OCI-LY7 (cell line): ENCODE measurements at places on chromosomes 16 and 17. TPM values are rescaled to one million over a fixed set of nuclear protein-coding genes. Genes with fewer than 3 reads are reported as not detected.
A peak's percentile ranks its signal among the peaks of the same experiment; 100 is the strongest.

GRCh38 chr16:17313793-17314547 is 156.8 kb downstream of the XYLT1 start:
- no peak for DNase-seq

- no peak for DNase-seq
These were observed 67.0 kb downstream of the RAP1GAP2 start for GRCh38 chr17:2863204-2863603.

DNA sequence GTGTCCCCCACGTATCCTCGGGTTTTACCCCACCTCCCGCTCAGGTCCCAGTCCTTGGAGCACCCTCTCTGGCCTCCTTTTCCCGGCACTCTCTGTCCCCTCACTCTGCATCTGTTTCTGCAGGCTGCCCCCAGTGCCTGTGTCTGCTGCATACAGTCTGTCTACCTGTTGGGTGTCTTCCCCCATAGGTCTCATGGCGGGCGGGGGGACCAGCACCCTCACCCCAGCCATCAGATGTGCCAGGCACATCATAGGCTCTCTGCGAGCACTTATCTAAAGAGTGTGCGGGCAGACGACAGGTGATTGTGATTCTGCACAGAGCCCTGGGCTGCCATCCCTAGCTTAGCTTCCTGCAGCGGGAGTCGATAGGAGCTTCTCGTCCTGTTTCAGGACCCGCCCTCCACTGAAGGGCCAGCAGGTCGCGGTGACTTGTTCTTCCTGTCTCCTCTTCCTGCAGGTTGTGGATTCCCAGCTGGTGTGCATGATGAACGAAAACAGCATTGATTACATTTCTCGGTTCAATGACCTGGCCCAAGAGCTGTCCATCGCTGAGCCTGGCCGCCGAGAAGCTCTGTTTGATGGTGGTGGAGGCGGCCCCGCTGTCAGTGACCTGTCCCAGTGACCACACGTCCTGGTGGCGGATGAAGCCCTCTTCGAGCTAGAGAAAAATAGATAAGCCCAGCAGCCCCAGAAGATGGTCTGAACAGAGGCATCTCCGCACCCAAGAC is 4.5 kb upstream of the JPT2 start:
- no peak for DNase-seq

GRCh38 chr16:77873066-77873465 is 84.7 kb downstream of the VAT1L start:
- DNase-seq, result no peak

- DNase-seq, result peak; percentile 56
These were observed 360.4 kb downstream of the SEC14L1 start for GRCh38 chr17:77501101-77501566.

DNA sequence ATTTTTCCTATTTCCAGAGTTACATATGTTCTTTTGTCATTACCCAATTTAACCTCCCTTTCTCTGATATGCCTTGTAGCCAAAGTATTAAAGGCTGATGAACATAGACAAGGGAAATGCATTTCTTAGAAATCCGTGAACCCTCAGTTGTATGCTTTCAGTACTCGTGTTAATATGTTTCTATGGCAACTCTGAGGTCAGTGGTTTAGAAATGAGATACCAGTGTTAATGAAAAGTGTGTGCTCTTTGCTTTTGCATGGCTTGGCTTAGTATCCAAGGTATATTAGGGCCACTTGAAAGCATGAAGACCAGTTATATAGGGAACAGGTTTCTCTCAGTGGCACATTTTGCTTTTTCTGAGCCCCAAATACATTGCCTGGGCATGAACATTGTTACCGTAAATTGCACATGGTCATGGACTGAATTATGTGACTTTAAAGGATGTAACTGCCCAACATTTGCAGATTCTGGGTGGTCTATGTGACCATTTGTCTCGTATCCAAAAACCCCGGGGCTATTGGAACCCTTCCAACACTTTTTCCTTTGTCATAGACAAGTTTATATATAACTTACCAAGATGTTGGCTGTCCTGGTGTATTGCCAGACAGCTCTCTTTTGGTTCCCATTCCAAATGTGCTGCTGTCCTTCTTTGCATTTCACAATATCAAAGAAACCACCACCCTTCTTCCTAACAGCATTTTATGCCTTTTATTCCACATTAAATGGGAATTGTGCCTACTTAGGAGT is 17.5 kb downstream of the ABHD15 start:
- no peak for DNase-seq

DNA sequence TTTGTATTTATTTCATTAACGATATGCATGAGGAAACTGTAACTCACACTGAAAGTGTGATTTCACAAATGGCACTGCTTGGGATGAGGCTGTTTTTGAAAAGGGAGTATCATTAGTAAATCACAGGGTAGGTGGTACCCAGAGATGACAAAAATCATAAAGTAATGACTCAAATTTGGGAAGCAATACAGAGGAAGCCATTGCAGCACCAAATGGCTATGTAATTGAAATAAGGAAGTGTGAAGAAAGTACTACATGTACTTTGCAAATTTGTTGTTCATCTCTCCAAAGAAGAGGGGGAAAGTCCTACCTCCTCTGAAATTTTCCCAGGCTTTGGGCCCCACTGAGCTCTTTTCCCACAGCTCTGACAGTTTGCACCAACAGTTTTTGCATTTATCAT is 12.3 kb upstream of the ABCC12 start:
- no peak for DNase-seq

DNA sequence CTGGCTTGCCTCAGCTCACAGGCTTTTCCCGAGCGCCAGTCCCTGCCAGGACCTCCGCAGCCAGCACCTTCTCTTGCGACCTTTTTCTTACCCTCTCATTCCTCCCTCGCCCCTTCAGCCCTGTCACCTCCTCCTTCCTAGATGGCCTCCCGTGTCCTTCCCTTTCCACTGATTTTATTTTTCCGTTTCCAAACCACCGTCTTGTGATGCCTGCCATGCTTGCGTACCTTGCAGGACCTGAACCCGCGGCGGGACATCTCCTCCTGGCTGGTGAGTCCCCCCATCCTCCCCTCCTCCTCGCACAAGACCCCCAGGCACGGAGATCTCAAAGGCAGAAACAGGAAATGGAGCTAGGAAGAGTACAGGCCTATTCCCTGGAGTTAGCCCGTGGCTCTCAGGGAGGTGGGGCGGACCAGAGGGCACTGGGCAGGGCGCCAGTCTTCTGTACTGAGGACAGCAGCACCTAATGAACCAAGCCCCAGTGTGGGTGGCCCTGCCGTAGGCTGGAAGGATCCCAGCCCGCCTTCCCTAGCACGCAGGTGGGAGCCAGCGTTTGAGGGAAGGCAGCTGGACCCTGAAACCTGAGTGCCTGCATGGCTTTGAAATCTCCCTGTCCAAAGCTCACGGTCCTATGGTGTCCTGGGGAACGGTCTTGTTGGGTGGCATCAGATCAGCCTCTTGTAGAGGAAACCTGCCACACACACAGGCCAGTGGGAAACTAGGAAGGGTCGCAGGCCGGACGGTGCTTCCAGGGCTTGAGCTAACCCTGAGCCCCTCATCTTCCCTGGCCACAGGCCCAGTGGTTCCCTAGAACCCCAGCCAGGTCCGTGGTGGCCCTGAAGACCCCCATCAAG is 612 bp downstream of the CISD3 start:
- peak; percentile 25 for DNase-seq

GRCh38 chr17:52159246-52160135 is 977 bp upstream of the CA10 start:
- DNase-seq, result no peak

- DNase-seq, result no peak
These were observed 963.1 kb upstream of the GOT2 start for GRCh38 chr16:59697236-59697635.

Gene GGT6
- total RNA-seq, result not detected in 2 replicates

Gene OR2C1
- total RNA-seq, result not detected in 2 replicates

Gene IL21R
- 36.7 and 47.0 TPM in 2 replicates for total RNA-seq

Gene LGALS9B
- total RNA-seq, result not detected in 2 replicates

Gene CCDC182
- total RNA-seq, result not detected in 2 replicates
